Cerebellar nuclear complex (tissue), 1 donor: ENCODE measurements at places on chromosomes 4 and X.

DNA sequence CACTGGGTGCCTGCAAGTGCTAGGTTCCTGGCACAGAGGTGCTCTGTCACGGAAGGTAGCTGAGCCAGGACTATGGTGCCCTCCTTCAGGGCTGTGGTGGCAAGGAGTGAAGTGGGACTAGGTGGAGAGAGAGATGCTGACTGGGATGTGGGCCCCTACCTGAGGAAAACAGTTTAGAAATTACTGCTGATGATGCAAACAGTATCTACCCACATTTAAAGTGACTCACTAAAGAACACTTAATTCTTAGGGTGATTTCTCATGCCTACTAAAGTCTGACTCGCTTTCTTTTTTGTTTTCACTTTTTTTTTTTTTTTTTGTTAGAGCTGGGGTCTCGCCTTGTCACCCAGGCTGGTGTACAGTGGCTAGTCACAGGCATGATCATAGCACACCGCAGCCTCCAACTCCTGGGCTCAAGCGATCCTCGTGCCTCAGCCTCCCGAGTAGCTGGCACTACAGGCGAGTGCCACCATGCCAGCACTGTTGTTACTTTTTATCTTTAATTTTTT lies 3.1 kb downstream of the ZNF185 start:
- DNase-seq, result no peak

GRCh38 chr4:124711471-124712371 lies 811 bp downstream of the ANKRD50 start:
- DNase-seq, result no peak

DNA sequence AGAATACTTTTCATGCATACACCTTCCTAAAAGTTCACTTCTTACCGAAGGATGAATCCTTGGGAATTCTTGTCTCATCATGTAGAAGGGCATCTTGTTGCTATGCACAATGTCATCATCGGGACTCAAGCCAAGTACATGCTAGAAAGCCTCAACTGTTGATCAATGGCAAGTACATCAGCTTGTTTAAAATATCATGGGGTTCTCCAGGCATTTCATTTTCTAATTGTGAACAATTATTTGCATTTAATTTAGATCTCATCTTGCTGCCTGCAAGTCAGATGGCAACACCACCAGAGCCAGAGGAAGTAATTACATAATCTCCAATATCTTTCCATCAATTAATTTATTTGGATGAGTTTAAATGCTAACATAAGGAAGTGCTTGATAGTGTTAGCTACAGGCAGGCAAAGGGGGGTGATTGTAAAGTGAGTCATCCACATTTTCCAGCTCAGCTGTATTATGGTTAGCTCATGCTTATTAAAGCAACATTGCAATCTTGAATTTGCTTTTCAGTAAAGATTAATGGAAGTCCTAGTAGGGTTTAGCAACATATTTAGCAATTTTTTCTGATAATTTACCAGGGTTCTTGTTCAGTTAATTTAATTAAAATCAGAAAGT lies 356.5 kb downstream of the CBLL2 start:
- no peak for DNase-seq

GRCh38 chrX:110056419-110056818 lies 53.5 kb downstream of the TMEM164 start:
- DNase-seq, result no peak

DNA sequence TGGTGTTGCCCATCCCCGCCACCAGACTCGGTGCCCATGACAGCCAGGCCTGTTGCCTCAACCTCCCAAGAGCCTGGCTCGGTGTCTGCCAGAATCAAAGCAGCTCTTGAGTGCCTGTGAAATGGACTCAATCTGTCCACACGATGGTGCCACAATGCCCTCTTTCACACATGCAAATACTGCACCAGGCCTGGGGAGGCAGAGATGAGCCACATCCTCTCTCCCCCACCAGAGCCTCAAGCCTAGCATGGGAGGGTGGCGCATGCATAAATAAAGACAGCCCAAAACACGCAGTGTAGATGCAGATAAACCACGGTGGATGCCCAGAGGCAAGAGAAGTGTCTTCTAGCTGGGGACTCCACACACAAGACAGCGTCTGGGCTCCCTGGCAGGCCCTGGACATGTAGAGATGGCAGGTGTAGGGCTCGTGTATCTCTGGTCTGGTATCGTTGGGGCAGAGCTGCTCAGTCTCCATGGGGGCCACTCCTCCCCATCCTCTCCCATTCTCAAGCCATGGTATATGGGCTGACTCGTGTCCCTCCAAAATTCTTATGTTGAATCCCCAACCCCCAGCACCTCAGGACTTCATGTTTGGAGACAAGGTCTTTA lies 65.6 kb downstream of the JAKMIP1 start:
- no peak for DNase-seq

- no peak for DNase-seq
Observed at GRCh38 chr4:2882341-2882740, 38.7 kb downstream of the ADD1 start.

GRCh38 chr4:22413471-22413870 lies 102.4 kb downstream of the ADGRA3 start:
- no peak for DNase-seq

DNA sequence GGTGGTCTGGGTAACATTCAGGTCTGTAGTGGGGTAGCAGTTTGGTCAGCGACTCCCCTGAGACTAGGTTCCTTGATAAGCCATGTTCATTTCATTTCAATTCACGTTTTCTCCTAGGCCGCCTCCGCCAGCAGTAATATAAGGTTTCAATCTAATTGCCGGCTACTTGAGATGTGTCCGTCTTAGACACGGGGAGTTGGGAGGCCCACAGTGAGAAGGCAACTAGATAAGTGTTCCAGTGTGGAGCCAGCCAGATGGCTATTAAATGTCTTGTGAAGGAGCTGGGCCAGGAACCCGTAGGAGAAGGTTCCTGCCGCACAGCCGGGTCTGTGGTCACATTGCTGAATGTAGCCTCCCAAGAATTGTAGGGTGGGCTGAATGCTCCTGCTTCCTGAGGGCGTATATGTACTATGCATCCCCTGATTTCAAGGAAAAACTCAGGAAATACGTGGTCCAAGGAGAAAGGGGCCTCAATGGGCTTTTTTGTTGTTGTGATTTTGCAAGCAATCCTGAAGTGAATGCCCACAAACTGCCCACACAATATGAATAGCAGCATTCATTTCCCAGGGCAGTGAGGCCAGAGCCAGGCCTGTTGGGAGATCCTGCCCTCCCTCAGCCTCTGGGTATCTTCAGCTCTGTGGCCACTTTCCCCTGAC lies 220.6 kb upstream of the RPL34 start:
- no peak for DNase-seq

DNA sequence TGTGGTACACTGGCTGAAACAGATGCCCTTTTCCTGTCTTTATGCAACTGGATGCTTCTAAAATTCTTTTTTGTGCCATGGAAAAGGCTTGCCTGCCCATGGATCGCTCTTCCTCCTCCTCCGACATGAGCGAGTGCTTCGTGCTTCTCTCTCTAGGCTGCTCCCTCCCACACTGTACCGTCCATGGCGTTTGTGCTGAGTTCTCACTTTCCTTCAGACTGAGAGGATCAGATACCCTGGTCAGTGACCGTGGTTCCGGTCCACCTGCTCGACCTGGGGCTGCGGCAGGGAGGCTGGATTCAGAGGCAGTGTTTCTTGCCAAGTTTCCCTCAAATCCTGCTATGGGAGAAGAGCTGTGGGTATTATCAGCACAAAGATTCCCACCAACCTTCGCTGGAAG lies 10.2 kb upstream of the CLDN24 start:
- no peak for DNase-seq

DNA sequence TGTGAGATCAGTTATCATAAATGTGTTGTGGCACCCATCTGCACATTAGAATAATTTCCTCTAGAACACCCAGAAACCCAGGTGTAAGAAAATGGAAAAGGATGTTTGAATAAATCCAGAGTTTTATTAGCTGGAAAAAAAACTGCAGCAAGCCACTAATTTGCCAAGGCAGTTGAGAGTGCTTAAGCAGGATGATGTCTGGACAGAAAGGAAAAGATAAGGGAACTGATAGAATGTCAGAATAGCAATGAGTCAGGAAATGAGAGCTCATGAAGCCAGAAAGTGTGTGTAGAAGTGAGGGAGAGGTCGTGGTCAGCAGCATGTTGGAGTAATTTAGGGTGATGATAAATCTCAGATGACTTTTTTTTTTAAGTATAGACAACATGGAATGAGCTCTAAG lies 15.2 kb upstream of the NEUROG2 start:
- DNase-seq, result no peak

- DNase-seq, result no peak
Observed at GRCh38 chr4:113144091-113144490, 94.6 kb downstream of the ANK2 start.

DNA sequence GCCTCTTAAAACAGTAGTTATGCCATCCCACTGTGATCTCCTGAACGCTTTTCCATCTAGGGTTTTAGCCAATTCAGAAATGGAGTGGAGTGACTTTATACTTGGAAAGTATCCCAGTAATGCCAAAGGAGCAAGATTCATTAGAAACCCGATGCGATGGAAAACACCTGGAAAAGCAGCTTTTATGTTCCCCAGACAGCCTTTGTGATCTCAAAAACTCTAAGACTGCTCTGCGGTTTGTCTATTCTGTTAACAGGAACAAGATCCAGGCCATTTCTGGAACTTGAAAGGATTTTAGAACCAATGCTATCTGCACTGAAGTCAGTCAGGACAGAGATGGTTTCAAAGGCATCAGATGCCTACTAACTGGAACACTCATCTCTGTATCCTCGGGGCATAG lies 145.1 kb downstream of the APBB2 start:
- DNase-seq, result no peak

- DNase-seq, result no peak
Observed at GRCh38 chrX:99242001-99242400, 1168.1 kb downstream of the PCDH19 start.

DNA sequence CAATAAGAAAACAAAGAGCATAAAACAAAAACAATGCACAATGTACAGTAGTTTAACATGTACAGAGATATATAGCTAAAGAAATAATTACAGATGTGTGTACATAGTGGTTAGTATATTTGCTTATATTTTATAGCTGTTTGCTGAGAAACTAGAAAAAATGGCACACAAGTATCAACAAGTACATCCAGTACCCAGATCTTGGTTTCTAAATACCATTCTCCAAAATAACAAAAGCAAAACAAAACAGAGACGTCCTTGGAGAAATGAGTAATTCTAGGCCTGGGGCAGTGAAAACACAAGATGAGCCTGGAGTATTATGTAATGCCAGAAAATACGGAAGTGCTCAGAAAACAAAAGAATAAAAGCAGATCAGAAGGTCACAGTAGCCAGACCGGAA lies 189.6 kb downstream of the TMEM47 start:
- DNase-seq, result no peak

DNA sequence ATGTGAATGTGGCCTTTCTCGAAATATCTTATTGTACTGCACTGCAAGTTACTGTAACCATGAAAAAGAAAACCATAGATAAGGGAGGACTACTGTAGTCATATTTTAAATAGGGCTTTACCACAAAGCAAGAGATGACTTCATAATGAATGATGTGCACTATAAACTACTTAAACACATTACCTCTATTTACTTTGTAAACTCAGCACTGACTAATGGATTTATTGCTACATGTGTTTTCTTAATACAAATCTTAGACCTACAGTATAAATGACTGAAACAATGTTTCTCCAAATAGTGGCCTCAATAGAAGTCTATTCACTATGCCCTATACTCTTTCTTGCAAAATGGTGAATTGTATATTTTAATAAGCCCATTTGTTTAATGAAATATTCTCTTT lies 61.1 kb downstream of the HDX start:
- DNase-seq, result no peak

GRCh38 chrX:17214962-17215361 lies 160.0 kb upstream of the NHS start:
- DNase-seq, result no peak

- DNase-seq, result no peak
Observed at GRCh38 chrX:34734383-34734782, 77.3 kb upstream of the TMEM47 start.

DNA sequence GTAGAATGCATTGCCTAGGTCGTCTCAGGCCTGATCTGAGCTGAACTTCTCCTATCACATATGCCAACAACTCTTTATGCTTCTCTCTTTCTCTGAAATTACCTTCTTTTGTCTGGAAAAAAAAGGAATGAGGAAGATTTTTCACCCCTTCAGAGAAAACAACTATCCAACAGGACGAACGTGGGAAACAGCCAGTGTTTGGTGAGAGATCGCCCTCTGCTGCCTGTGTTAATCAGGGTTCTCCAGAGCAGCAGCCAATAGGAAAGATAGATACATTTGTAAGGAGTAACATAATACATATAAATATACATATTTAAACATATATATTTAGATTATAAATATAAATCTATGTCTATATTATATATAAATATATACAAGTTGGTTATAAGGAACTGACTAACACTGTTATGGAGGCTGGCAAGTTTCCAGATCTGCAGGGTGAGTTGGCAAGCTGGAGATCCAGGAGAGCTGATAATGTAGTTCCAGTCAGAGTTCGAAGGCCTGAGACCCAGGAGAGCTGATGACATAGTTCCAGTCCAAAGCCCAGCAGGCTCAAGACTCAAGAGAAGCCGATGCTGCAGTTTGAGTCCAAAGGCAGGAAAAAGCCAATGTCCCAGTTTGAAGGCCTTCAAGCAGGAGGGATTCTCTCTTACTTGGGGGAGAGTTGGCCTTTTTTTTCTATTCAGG lies 13.3 kb downstream of the CETN2 start:
- no peak for DNase-seq

DNA sequence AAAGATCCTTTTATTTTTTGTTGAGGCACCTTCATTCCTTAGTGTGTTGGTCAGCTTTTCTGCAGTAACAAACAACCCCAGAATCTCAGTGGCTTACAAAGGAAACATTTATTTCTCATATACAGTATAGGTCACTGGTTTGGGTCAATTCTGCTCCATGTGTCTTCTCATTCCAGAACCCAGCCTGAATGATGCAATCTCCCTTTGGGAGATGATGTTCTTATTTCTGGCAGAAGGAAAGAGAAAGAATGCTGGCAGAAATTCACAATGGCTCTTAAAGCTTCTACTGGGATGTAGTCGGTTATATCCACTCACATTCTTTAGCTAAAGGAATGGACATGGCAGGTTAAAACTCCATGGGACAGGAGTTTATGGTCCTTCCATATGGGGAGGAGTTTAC lies 42.3 kb downstream of the IDS start:
- DNase-seq, result no peak

GRCh38 chr4:179855469-179855868 lies 2387.7 kb upstream of the TENM3 start:
- no peak for DNase-seq

GRCh38 chrX:105483011-105483410 lies 262.5 kb upstream of the TEX13A start:
- DNase-seq, result no peak

DNA sequence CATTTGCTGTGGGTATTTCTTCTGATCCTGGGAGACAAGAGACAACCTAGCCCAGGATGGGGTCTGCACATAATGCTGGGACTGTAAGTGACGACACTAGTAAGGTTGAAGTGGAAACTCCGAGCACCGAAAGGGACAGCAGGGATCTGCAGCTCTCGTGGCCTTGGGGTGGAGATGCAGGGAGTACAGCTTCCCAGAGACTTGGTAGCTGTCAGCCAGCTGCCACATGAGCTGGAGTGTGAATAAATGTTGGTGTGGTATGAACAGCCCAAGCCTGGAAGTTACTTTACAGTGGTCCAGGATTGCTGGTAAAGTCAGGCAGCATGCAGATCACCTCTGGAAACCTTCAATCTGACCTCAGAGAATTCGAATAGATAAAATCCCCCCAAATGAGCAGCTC lies 97.6 kb downstream of the FAM193A start:
- DNase-seq, result no peak
